ENCODE measurements at places on chromosomes 11 and 22.

DNA sequence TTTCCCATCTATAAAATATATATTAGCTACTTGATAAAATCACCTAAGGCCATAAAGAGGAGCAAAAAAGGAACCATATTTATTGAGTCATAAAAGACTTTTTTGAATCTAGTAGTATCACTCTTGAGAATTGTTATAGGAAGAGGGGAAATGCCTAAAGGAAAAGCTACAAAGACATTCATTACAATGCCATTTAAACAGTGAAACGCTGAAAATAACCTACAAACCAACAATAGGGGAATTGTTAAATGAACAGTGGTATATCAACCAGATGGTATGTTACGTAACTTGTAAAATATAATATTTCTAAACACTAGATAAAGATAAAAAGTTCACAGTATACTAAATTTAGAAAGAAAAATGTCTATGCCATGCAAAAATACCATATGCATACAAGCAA, 47.5 kb downstream of the FAM181B start:
- no peak for DNase-seq

DNA sequence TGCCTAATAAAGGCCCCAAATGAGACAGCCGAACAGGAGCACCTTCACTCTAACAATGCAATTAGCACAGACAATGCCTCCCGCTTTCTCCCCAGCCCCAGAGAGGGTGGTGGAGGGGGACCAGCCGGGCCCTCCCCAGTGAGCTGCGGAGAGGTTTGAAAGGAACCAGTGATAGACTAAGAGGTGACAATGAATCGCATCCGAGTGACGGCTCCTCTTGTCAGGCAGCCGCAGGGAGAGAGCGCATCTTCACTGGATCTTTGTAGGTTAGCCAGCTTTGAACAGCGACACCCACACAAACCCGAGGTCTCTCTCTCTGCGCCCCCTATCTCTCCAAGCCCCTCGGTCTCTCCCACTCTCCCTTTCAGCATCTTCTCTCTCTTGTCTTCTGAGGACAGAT, 28.0 kb downstream of the FLRT1 start:
- DNase-seq = no peak

GRCh38 chr11:134644476-134645456, 232.7 kb upstream of the B3GAT1 start:
- DNase-seq = no peak

DNA sequence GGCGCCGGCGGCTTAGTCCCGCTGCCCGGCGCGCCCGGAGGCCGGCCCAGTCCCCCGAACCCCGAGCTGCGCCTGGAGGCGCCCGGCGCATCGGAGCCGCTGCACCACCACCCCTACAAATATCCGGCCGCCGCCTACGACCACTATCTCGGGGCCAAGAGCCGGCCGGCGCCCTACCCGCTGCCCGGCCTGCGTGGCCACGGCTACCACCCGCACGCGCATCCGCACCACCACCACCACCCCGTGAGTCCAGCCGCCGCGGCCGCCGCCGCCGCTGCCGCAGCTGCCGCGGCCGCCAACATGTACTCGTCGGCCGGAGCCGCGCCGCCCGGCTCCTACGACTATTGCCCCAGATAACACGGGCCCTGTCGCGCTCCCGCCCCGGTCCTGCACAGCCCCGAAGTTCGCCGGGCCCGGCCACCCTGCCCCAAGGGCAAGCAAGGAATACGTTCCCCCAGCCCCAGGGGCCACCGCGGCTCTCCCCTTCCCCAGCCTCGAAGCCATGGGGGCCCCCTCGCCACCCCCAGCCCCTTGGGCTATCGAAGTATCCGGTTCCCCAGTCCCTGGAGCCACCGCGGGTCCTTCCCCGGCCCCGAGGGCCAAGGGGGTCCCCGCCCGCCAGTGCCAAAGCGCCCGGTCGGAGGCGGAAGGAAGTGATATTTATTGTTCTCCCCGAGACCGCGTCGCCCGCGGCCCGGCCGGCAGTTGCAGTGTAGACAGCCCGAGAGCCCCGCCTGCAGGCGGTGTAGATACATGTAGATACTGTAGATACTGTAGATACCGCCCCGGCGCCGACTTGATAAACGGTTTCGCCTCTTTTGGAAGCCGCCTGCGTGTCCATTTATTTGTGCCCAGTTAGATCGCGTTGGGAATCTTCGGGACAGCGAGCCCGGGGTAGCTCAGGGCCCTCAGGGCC, 6.2 kb downstream of the TBX1 start:
- no peak for DNase-seq

DNA sequence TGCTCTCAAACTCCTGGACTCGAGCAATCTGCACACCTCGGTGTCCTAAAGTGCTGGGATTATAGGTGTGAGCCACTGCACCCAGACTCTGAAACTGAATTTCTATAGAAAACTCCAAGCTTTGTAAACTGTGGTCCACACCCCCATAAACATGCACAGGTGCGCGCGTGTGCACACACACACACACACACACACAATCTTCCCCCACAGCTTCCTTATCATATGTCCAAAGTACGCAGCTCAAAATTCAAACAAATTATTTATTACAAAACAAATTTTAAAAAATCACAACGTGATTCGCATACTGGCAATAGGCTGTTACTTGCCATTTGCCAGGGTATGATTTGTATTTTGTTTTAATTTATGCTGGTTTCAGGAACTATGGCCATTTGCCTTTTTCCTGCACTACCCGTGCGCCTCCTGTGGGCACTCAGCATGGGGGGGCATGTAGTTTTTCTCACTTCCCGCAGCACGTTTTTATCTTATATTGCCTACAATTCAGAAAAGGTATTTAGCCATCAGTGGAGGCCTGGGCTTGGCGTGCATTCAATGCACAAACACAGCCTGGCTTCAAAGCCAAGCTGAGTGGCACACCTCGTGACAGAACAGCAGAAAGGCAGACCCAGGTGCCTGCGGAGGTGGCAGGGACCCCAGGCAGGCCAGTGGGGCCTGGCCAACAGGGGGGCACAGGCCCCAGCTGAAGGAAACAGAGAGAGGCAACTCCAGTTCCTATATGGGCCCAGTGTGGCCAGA, 10.8 kb upstream of the SNX32 start:
- no peak for DNase-seq
